Substantia nigra (tissue), 51 donors: ENCODE measurements at places on chromosomes 1 and 21.

DNA sequence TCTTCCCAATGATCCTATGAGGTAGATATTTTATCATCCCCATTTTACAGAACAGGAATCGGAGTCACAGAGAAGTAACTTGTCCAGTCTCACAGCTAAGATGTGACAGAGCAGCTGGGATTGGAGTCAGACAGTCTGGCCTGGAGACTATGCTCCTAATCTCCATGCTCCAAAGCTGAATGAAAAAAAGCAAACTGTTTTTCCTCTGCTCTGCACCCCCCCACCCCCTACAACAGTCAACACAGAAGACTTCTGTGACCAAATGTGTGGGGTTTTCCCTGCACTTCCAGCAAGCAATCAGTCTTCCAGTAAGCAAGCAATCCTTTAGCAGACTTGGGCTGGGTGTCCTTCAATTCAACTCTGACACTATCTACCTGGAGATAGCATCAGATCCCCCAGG, 33.2 kb downstream of the KIRREL1 start:
- no peak for DNase-seq

- no peak for DNase-seq
Observed at GRCh38 chr1:214838351-214838750, 235.4 kb downstream of the CENPF start.

- no peak for DNase-seq
Observed at GRCh38 chr1:225428881-225429455, 1.1 kb upstream of the LBR start.

GRCh38 chr1:160161965-160162705, 10.7 kb downstream of the ATP1A4 start:
- no peak for DNase-seq

DNA sequence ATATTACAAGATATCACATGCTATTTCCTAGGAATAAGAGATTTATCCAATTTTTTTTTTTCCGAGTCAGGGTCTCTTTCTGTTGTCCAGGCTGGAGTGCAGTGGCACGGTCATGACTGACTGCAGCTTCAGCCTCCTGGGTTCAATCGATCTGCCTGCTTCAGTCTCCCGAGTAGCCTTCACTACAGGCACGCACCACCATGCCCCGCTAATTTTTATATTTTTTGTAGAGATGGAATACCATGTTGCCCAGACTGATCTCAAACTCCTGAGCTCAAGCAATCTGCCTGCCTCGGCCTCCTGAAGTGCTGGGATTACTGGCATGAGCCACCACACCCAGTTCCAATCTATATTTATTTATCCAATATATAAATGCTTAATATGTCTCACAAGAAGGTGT, 18.0 kb upstream of the WDTC1 start:
- DNase-seq = no peak

DNA sequence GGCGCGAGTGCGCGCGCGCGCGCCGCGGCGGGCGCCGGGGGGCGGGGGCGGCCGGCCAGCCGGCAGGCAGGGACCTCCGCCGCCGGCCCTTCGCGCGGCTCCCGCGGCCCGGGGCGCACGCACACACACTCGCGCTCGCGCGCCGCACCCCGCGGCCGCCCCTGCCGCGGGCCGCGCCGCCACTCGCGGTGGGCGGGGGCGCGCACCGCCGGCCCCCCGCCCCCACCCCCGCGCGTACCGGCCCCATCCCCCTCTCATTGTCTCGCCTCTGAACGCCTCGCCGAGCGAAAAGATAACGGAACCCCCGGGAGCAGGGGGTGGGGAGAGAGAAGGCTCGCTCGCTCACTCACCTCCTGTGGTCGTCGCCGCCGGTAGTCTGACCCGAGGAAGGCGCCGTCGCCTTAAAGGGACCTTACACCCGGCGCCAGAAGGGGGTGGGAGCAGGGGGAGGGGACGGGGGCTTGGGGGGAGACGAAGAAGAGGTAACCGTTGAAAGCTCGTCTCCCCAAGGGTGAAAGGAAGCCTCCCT, 428 bp downstream of the POGZ start:
- DNase-seq = no peak

DNA sequence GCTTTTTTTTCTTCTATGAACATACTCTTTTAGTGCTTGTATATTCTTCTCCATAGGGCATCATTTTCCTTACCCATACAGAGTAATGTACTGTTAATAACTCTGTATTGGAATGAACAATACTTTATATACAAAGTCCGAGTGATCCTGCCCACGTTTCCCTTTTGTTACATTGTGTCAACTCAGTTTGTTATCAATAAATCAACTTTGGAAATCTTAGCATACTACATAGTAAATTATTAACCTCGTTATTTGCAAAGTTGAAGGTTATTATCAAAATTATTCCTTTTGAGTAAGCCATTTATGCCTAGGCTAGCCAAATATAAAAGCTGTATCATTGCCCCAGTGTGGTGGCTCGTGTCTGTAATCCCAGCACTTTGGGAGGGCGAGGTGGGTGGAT, 937.4 kb upstream of the TMPRSS15 start:
- no peak for DNase-seq

GRCh38 chr1:193473932-193474331, 287.5 kb upstream of the B3GALT2 start:
- no peak for DNase-seq

DNA sequence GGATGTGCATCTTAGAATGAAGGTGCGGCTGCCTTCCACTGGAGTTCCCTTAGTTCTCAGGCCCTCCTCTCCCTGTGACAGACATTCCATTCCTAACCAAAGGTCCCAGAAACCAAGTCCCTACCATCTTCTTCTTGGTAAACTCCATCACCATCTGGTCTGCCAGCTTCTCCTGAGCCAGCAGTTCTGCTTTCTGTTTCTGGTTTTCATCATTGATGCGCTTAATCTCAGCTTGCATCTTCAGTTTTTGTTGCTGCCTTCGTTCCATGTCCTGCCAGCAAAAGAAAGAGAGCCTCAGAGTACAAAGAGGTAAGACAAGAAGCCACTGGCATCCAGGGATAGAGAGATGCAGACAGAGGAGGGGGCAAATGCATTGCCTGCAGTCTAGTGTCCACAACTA, 18.0 kb upstream of the VSIG8 start:
- DNase-seq = no peak

GRCh38 chr1:46653405-46653958, 14.7 kb downstream of the ATPAF1 start:
- no peak for DNase-seq
